ENCODE measurements at places on chromosomes 4 and X.

GRCh38 chr4:108080747-108081146 is 88.0 kb downstream of the LEF1 start:
- DNase-seq, result no peak

GRCh38 chr4:52912608-52913007 is 50.5 kb downstream of the RASL11B start:
- DNase-seq, result no peak

GRCh38 chrX:54494166-54494988 is 1.7 kb downstream of the FGD1 start:
- DNase-seq, result no peak

DNA sequence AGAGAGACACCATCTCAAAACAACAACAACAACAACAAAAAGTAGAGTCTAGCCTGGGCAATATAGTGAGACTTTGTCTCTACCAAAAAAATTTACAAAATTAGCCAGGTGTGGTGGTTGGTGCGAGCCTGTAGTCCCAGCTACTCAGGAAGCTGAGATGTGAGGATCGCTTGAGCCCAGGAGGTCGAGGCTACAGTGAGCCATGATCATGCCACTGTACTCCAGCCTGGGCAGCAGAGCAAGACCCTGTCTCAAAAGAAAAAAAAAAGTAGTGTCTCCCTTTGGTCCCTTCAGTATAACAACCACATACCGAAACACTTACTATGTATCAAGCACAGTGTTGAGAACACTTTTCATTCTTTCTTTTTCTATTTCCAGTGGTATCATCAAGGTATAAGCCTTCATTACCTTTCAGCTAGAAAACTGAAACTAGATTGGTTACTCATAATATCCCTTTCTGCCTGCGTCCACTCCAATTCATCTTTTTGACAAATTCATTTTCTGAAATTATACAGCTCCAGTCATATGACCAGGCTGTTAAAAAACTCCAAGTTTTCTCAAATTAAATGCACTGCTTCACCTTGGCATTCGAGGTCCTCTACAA is 54.1 kb downstream of the RPS6KA3 start:
- DNase-seq, result no peak

GRCh38 chrX:119477812-119478232 is 9.6 kb downstream of the SLC25A5 start:
- DNase-seq, result no peak

DNA sequence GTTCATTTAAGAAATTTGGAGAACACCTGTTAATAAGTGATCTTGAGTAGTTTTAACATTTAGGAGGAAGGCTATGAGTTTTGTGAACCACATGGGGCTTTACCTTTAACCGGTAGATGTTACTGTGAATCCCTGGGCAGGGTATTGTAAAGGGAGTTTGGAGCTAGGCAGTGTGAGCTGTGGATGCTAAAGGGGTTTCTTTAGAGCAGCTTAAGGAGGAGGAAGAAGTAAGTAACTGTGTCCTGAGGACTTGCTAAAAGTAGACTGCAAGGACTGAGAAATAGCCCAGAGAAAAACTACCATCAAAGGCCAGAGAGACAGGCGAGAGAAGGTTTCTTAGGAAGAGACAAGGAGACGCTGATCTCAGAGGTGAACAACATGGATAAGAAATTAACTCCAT is 5.6 kb downstream of the RHOH start:
- DNase-seq, result no peak

GRCh38 chr4:158588777-158589176 is 67.1 kb downstream of the RXFP1 start:
- DNase-seq, result no peak

GRCh38 chrX:118965395-118965794 is 9.0 kb upstream of the LONRF3 start:
- no peak for DNase-seq

DNA sequence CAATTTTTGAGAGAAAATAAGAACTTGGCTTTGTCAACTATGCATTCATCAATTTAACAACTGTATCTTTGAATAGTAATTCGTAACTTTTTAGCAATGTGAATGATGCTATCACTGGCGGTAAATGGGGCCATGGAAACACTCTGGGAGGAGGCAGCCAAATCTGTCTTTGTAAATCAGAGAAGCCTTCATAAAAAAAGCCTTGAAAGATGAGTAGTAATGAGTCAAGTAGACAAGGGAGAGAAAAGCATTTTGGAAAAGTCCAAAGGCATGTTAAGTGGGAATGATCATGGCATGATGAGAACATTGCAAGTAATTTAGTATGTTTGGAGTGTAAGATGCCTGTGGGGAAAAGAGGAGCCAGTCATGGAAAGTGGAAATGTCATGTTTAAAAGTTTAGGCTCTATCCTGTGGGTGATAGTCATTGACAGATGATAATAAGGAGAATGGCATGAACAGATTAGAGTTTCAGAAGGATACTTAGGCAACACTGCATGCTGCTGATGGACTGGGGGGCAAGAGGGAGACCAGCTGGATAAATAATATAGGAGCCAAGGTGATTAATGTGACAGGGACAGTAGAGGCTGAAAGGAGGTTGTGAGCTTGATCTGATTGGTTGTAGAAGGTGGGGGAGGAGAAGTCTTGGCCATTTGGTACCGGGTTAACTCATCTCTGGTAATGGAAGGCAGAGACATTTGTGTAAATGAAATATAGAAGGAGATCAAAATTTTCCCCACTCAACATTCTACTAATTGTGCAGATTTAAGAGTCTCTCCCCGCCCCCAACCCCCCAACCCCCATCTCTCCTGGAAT is 16.3 kb downstream of the SPRY1 start:
- no peak for DNase-seq

- DNase-seq, result no peak
Measured at GRCh38 chrX:11672213-11672612, 6.5 kb upstream of the ARHGAP6 start.

DNA sequence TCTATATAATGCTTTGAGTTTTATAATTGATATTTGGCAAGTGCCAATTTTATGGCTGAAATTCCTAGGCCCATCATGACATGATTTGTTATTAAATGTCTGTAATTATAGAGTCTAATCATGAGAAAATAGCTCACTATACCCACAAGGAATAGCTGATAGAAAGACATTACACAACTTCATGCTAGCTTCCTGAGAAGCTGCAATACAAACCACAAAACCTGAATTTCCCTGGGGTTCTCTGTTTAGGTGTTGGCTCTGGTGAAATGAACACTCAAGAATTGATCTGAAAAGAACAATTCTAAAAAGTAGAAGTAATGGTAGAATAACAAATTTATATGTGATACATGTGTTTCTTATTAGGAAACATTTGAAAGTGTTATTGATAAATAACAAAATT is 169.6 kb downstream of the GASK1B start:
- DNase-seq, result no peak

- no peak for DNase-seq
Measured at GRCh38 chr4:99644453-99644852, 13.2 kb downstream of the C4orf54 start.

- DNase-seq, result no peak
Measured at GRCh38 chrX:71809886-71810285, 46.7 kb downstream of the CXorf49B start.

- DNase-seq, result no peak
Measured at GRCh38 chr4:75172551-75172950, 239.6 kb downstream of the PARM1 start.

DNA sequence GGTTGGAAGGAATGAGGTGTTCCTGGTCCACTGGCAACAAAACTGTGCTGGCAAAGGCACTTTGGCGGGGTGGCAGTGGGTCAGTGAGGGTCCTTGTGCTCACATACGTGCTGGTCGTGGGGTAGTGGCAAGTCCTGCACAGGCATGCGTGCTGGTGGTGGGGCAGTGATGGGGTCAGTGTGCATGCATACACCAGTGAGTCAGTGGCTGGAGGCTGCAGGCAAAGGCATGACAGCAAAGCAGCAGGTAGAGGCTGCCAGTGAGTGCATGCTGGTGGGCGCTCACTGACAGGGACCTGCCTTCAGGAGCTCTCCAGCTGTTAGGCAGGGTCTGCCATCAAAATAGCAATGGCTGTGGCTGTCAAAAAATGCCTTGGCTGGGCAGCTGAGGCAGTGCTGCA is 42.1 kb downstream of the TMPRSS11E start:
- DNase-seq, result no peak

DNA sequence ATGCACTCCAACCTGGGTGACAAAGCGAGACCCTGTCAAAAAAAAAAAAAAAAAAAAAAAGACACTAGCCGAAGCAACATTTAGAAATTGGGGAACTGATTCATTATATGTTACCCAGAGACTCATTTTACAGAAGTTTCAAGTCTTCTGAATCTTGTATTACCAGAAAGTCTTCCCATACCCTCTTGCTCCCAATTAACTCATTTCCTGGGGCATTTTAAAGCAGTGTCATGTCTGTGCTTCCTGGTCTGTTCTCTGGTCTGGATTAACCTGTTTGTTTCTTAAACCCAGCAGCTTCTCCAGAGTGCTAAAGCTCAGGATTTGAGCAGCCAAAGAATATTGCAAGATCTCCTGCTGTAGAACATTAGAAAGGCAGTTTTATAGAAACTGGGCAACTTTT is 43.7 kb downstream of the FRMPD3 start:
- no peak for DNase-seq

DNA sequence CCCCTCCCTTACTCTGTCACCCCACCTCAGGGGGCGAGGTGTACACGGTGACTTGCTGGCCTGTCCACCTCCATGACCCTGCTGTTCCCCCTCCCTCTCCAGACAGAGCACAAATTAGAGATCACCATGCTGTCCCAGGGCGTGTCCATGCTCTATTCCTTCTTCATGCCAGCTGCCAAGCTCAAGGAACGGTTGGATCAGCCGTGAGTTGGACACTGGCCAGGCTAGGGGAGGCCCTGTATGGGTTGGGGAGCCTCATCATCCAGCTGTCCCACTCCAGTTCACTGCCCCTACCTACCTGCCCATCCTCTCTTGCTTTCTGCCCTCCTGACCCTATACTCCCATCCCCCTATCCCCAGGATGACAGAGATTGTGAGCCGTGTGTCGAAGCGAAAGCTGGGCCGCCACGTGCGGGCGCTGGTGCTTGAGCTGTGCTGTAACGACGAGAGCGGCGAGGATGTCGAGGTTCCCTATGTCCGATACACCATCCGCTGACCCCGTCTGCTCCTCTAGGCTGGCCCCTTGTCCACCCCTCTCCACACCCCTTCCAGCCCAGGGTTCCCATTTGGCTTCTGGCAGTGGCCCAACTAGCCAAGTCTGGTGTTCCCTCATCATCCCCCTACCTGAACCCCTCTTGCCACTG is 3.9 kb upstream of the CDK16 start:
- DNase-seq, result no peak

- no peak for DNase-seq
Measured at GRCh38 chr4:47692691-47693090, 145.2 kb downstream of the CORIN start.

GRCh38 chr4:23333556-23333945 is 556.3 kb downstream of the PPARGC1A start:
- DNase-seq, result no peak

DNA sequence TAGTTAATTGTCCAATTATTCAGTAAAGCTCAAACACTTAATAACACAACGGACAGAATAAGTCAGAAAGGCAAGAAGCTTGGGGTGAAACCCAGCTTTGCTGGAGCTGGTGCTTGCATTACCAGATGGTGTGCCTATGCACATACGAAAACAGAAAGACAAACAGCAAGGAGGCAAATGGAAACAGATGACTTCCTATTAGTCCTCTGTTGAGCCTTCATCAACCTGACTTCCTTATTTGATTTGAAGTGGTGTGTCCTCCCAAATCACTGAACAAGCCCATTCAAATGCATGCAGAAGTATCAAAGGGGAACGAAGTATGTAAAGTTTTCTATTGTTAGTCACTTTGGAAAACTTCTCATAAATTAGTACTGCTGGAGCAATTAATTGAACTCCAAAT is 166.2 kb downstream of the ATP10D start:
- DNase-seq, result no peak

GRCh38 chr4:26857278-26858034 is 3.2 kb upstream of the STIM2 start:
- DNase-seq, result peak; percentile 93

- no peak for DNase-seq
Measured at GRCh38 chrX:97845451-97845850, 961.7 kb downstream of the RPA4 start.

DNA sequence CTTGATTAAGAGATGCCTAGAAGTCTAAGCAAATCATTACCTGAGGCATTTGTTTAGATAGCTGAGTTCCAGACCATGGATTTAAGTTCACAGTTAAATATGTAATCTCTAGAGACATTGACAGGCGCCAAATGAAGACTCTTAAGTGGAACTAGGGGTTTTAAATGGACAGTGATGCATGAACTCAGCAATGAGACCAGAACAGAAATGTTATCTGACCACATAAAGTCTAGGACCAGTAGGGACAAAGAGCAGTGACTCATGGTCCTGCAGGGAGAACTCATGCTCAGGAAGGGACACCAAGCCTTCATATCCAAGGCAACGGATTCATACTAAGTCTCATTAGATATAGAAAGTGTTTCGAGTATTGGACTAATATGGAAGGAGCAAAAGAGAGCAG is 152.3 kb downstream of the PPARGC1A start:
- no peak for DNase-seq

DNA sequence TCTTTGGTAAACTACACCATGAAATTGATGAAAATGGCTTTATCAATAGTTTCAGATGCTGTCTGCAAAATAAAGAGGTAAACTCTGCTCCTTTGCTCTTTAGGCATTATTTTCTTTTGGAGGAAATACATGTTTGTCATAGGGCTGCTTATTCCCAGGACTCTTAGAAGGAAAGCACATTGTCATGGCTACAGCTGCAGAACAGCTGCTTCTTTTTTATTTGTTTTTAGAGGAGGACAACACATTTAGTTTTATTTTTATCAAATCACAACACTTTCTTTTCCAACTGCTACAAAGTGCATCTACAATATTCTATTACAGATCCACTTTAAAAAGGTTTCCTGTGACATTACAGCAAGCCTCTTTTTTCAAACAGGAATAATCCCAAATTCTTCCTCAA is 12.7 kb upstream of the HPF1 start:
- no peak for DNase-seq

Measured in stimulated activated CD4-positive, alpha-beta T cell treated with anti-CD3 and anti-CD28 coated beads, Interleukin-15, amount 100 ng/mL, for 1 hour (primary cell).